ENCODE measurements at places on chromosomes 13 and 19.

DNA sequence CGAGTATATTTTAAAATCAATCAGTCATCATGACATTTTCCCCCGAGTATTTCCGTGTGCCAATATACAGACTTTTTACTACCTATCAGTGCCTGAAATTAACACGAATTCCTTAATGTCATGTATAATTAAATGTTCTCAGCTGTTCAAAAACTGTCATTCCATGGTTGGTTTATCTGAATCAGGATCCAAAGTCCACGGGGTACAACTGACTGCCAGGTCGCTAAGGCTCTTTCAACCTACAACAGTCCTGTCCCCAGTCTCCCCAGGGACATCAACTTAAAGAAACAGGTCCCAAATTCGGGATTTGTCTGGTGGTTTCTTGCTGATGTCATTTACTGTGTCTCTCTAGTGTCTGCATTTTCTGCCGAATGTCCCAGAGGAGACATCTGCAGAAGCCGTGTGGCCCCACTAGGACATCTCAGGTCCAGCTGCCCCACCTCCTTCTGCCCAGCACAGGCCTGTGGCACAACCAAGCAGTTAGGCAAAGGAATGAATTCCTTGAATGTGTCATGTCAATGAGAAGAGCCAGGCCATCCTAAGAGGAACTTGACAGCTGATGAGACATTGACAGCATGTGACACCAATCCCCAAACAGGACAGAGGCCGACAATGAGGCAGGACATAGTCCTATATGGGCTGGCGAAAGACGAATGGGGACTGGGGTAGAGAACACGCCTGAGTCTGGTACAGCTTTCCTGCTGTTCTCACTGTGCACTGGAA lies 109.5 kb downstream of the STK24 start:
- no peak for DNase-seq

DNA sequence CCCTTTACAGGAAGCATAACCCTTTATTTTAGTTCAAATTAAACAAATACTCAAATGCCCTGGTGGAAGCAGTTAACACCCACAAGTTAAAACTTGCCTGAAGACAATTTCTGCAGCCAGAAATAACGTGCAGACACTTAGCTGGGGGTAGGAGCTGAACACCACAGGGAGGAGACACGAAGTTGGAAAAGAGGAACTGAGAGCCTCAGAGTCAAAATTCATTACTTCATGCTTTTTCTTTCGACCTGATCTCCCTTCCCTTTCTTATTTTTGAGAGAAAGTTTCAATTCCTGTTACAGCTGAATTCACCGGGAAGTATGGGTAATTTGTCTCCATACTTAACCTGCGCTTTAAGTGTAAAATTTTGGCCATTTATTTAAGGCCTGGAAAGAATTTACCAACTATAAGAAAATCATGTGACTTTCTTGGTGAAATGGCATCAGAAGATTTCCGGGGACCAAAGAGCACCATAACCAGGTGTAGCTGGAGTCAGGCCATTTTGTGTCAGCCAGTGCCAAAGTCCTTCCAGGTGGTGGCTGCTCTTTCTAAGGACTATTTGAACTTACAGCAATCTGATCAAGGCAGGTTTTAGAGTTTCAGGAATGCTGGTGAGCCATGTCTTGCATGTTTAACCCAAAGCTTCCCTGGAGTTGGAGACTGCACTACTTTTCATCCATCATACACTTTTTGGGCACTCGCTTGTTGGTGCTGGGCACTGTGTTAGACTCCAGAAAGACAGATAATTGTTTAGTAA lies 46.5 kb upstream of the RCBTB2 start:
- no peak for DNase-seq

DNA sequence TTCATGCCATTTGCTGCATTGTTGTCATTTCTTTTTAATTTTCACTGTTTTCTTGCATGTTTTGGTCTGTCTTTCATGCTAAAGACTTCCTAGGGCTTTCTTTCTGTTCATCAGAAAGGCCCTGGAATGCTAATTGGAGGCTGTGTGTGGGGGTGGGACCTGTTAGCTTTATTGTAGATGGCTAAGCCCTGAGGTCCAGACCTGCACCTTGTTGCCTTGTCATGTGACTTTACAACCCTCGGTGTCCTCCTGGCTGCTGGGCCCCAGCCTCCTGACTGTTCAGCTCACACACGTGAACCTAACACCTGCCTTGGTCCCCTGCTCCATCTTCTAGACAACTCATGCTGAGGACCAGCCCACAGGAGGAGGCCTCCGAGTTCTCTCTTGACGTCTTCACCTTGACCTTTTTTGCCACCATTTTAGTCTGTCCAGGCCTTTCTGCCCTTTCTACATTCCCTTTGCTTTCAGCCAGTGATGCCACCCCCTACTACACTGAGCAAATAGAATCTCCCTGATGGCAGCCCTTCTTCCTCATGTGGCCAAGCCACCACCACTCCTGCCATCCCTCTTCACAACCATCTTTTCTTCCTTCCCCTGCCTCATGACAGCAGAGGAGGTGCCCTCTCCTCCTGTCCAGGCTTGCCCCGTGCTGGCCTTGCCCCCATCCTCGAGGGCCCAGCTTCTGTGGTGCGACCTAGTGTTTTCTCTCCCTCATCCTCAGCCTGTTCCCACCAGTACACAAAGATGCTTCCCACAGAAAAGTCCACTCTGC lies 41.4 kb upstream of the GPI start:
- no peak for DNase-seq

DNA sequence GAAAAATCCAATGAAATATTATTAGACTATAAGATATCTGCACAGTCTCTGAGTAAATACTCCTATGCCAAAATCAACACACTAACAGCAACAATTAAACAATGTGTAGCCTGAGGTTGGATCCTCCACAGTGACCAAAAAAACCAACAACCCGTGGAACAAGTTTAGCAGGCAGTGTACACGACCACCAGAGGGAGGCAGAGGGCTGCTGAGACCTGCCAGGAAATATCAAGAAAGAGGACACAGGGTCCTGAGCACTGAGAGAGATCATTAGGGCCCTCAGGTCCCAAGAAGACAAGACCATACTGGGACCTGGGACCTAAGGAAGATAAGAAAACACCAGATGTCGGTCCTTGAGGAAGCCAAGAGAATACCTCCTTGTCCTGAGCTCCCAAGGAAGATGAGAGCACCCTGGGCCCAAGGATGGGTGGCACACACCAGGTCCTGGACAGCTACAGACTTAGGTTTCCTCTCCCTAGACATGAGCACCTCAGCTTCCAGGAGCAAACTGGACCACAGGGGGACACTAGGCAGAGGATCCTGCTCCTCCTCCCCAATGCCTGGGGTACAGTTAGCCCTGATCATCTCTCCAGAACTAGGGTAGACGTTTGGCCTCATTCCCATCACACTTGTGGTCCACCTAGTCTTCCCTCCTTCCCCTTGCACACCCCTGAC lies 822 bp upstream of the ZNF274 start:
- DNase-seq = peak; percentile 3

All from AG10803 (cell line).